ENCODE measurements at places on chromosomes 5 and 9.

- no peak for DNase-seq
Observed at GRCh38 chr9:125393426-125393825, 131.8 kb downstream of the GAPVD1 start.

DNA sequence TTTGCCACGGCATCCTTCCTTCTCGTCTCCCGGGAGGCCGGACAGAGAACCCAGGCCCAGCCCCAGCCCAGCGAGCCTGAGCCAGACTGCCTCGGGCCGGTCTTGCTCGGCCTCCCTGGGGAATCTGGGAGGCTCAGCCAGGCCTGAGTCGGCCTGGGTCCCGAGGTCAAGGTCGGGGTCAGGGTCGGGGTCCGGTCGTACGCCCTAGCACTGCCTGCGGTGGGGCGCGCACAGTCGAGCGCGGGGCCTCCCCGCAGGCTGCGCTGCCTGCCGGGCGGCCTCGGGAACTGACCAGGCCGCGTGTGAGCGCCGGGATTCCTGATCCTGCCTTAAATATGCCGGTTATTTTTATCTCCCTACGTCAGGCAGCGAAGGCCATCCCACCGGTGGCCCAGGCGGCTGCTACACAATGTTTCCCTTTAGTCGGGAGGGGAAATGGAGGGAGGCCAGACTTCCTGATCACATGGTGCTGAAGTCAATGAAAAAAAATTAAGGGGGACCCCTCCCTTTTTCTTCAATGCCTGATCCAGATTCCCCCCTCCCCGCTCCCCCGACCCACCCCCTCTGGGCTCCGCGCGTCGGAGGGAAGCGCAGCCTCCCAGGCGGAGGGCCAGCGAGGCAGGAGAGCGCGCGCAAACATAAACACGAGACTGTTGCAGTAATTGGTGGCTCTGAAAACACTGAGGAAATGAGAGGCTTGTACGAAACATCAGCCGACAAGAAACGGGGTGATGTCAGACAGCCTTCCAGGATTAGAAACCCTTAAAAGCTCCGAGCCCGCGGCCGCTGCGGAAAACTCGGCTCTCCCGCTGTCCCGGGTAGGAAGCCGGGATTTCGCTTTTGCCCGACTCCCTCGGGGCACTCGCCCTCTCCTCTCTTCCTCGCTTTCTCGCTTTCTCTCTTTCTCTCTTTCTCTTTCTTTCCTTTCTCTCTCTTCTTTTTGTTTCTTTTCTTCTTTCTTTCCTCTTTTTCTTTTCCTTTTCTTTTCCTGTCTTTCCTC lies 148.2 kb upstream of the KLF4 start:
- peak; percentile 52 for DNase-seq

DNA sequence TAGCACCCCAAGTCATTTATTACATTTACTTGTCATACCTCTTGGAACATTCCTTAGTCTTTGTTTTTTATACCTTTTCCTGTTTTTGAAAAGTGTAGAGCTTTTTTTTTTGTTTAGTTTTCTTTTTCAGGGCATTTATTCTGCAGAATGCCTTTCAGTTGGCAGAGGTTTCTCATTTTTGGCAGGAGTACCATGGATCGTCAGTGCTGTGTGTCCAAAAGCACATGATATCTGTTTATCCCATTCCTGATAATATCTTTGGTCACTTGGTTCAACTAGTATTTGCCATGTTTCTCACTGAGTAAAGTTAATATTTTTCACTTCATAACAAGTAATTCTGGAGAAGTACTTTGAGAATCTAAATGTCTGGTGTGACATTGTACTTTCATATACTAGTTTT lies 10.7 kb downstream of the OGN start:
- no peak for DNase-seq

DNA sequence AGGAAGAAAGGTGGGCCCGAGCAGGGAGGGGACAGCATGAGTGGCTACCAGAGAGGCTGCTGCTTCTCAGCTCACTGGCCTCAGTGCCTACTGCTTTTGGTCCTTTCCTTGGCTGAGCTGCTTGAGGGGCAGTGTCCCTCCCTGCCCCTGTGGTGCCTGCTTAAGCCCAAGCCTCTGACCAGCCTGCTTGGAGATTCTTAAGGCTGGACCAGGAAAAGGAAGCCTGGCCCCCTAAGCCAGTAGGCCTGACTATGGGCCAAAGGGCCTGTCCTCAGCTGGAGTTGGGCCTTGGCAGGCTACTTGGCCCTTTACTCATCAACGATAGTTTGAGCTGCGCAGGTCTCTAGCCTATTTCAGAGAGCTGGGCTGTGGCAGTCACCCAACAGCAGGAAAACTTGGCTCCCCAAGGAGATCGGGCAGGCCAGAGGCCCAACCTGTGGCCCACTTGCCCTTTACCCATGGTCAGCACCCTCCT lies 24.9 kb downstream of the TCF7 start:
- no peak for DNase-seq

GRCh38 chr5:93598091-93599000 lies 15.3 kb downstream of the NR2F1 start:
- DNase-seq = no peak

DNA sequence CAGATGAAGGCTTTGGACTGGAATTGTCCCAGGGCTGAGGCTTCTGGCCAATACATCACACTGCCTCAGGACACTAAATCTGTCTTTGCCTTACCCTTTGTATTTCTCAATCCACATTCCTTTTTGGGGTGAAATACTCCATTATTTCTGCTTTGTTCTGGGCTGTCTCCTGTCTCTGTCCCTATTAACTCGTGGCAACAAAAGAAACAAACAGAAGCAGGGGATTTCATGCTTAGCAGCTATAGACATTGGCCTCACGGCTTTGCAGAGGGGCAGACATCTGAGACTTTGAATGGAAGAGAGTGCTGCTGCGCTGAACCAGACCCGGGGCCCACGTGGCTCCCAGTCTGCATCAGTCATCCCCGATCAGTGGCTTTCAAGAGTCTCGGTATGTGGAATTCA lies 129.7 kb downstream of the ARL15 start:
- DNase-seq = peak; percentile 3

- peak; percentile 4 for DNase-seq
Observed at GRCh38 chr5:108858959-108859358, 111.3 kb downstream of the FER start.

DNA sequence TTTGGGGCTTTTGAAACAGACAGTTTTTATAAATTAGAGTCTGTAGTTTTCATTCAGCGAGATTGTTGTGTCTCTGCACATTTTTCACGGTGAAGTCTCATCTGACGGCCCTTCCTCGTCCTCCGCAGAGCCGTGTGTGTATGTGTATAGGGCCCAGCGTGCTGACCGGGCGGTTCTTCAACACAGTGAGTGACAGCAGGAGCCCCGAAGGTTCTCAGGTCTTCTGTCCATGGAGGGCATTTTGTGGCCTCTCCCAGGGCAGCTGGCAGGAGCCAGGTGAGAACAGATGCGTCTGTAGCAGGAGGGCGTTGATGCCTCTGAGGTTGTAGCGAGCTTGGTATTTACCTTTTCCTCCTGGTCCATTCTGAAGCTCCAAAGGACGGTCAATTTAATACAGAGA lies 116.0 kb upstream of the LPCAT1 start:
- DNase-seq = no peak

GRCh38 chr9:93897075-93897970 lies 57.8 kb downstream of the BARX1 start:
- no peak for DNase-seq

DNA sequence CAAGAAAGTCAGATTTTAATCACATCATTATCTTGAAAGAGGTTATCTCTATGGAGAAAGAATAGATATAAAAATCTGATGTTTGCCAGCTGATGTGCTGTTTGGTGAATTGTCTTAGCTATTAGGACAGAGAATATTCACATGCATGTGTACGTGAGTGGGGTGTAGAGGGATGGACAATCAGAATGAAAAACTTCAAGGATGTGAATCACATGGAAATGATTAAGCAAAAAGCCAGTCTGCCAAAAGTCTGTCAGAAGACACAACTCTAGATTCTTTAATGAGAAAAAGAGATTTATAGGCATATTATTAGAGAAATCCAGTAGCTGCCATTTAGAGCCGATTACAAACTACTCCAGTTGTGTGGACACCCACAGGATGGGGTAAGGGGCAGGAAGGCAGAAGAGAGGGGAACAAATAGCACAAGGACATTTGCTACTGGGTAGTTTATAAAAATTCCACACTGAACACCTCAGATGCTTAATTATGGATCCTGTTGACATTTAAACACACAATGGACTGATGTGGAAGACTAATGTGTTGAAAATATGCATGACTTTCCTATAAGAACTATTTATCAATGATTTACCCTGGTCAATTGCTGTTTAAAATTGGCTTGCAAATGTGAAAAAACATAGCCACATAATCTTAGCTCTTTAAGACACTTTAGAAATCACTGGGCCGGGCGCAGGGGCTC lies 127.4 kb downstream of the PTTG1 start:
- DNase-seq = no peak

DNA sequence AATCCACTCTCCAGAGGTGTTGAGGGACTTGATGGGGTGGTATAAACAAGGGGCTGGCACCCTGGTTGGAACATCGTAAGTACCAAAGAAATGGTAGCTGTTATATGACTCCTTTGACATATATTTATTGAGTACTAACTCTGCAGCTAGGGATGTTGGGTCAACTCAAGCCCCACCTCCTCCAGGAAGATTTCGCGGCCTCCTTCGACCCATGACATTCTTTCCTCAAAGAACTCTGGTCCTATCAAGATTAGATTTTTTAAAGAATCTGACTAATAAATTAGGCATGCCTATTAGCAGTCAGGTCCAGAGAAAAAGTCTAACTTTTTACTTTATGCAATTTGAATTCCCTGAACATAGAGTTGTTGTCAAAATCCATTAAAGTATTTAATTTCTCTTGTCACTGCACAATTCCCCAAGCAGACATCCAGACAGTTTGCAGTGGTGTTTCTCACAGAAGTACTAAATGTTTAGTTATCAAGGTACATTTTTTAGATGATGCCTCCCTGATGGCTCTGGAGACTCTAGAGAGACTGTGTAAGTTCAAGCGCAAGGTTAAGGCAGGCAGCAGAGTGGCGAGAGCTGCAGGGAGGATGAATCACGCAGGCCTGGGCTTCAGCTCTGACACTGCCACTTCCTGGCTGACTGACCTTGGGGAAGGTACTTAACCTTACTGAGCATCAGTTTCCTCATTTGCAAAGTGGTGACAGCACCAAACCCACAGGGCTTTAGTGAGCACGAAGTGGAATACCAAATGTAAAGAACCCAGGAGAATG lies 209.6 kb downstream of the TTLL11 start:
- peak; percentile 31 for DNase-seq

DNA sequence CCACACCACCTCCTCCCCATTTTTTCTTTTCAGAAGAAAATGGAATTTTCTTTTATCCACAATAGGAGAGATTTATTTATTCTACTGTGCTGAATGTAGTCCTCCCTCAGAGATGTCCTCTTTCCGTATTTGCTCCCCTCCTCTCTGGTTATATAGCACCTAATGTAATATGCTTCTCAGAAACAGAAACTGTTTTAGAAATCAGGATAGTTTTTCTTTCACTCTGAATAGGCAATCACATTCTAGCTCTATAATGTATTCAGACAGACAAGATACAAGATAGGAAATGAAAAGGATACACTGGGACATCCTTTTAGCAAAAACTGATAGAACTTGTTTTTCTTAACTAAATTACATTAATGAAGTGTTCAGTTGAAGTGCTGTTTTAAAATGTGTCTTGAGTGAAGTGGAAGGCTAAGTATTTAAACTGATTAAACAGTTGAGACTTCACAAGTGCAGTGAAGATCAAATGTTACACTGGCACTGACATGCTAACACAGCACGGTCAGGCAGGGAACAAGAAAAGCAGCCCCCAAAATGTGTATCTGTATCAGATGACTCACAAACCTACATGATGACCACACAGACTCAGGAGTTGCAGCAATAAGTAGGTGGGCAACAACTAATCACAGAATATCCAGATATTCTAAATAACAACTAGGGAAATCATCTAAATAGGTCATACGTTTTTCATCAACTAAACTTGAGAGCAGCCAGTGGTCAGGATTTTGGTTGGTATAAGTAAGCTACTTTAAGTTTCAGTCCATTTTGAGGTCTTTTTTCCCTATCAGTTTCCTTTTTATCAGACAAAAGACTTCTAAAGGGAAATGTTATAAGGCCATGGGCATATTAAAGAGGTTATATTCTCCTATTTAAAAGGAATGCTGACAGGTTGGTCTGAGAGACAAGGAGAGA lies 260.4 kb downstream of the MLLT3 start:
- DNase-seq = no peak

GRCh38 chr5:41509399-41510175 lies 814 bp downstream of the PLCXD3 start:
- DNase-seq = no peak

GRCh38 chr5:72673623-72674022 lies 142.8 kb upstream of the TNPO1 start:
- no peak for DNase-seq

DNA sequence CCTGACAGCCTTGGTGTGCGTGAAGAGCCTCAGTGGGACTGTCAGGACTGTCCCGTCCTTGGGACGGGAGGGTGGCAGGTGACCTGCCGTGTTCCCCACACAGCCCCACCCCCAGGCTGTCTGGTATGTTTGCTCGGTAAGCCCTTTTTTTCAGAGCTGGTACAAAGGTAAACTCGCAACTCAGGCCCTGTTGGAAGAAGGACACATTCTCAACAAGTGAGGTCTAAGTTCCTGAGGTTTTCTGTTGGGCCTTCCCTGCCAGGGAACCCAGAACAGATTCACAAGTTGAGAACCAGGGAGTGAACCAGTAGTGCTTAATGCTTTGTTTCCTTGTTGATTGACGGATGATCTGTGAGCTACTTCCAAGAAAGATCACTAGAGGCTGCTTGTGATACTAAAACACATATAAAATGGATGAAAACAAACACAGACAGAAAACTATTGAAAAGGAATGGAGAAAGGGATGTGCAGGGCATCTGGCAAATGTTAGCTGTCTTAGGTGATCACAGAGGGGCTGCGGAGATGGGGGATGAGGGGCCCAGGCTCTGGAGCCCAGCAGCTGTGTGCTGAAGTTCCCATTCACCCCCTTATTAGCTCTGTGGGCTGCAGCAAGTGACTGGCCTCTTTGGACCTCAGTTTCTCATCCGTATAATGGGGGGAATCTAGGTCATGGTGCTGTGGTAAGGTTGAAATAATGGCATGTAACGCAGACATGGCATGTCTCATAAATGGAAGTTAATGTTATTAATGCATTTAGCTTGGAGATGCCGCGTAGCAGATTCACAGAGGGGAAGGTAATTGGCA lies 2.7 kb downstream of the NDST1 start:
- no peak for DNase-seq

- DNase-seq = no peak
Observed at GRCh38 chr5:7186818-7187217, 209.1 kb upstream of the ADCY2 start.

GRCh38 chr5:180521591-180521990 lies 27.4 kb downstream of the CNOT6 start:
- no peak for DNase-seq

Data from trophoblast cell (in vitro differentiated cells and primary cell).